GM13977 (cell line): ENCODE measurements at places on chromosomes 6 and 20.
A peak's percentile ranks its signal among the peaks of the same experiment; 100 is the strongest.

DNA sequence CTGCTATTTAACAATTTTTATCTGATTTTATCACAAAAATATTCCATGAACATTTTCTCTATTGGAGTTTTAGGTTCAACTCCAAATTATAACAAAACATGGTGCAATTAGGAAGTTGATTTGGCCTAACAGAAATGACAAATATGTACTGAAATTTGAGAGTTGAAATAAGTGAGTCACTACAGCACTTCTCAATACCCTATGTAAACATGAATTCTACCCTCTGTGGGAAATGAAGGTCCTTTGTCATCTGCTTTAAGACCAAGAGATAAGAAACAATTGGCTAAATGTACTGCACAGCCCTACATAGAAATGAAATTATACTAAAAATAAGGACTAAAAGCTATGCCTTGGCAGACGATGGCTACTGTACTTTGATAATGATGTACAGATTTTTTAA lies 86.2 kb upstream of the BEND6 start:
- no peak for DNase-seq

DNA sequence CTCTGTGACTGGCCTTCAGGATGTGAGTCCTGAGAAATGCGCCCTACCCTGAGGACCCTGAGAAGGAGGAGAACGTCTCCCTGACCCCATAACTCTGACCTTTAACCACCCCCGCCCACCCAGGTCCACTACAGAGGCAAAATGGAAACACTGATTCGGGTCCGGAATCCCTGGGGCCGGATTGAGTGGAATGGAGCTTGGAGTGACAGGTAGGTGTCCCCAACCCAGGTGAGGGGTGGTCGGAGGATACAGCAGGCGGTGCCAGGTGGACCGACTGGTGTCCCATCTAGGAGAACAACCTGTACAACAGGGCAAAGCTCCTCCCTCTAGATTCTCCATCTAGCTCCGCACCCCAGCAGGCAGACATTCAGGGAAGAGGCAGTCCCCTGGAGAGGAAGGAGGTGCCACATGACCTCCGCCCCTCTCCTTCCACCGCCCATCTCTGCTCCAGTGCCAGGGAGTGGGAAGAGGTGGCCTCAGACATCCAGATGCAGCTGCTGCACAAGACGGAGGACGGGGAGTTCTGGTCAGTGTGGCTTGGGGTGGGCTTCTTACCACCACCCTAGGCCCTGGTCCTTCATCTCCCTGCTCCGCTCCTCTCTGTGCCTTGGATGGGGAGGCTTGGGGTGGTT lies 17.6 kb downstream of the CAPN11 start:
- DNase-seq: no peak

GRCh38 chr20:44769481-44769863 lies 23.8 kb downstream of the KCNK15 start:
- DNase-seq: no peak

DNA sequence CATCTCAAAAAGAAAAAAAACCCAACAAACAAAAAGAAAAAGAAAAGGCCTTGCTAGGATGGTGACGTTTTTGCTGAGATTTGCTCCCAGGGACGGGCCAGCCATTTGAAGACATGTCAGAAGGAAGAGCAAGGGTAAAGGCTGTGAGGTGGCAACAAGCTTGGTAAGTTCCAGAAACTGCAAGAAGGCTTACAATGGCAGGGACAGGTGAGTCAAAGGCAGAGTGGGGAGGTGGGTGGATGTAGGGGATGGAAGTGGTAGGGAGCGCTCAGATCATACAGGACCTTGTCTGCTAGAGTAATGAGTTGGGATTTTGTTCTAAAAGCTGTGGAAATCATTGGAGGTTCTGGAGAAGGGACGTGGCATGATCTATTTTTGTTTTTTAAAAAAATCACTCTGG lies 4.3 kb downstream of the KIF3B start:
- no peak for DNase-seq

- no peak for DNase-seq
Measured at GRCh38 chr6:32967151-32968091, 973 bp upstream of the BRD2 start.

GRCh38 chr20:2833761-2834160 lies 6.7 kb downstream of the PCED1A start:
- DNase-seq: no peak

DNA sequence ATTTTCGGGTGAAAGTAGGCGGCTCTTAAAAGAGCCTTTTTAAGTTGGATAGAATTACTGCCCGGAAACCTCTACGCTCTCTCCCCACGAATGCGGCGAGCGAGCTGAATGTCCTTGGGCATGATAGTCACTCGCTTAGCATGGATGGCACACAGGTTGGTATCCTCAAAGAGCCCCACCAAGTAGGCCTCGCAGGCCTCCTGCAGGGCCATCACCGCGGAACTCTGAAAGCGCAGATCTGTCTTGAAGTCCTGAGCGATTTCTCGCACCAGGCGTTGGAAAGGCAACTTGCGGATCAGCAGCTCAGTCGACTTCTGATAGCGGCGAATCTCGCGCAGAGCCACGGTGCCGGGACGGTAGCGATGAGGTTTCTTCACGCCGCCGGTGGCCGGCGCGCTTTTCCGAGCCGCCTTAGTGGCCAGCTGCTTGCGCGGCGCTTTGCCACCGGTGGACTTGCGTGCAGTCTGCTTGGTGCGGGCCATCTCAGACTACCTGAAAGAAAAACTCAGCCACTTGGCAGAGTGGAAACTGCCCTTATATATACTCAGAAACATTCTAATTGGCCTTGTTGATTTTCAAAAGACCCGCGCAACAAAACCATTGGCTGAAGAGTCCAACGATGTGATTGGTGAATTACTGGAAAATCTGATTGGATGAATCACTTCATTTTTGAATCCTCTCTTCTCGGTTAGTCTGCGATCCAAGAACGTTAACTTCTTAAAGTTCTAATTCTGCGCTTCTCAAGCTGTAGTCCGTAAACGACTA lies 93.9 kb upstream of the BTN3A2 start:
- DNase-seq: peak; percentile 92

GRCh38 chr20:21289651-21290050 lies 13.5 kb upstream of the XRN2 start:
- DNase-seq: no peak

DNA sequence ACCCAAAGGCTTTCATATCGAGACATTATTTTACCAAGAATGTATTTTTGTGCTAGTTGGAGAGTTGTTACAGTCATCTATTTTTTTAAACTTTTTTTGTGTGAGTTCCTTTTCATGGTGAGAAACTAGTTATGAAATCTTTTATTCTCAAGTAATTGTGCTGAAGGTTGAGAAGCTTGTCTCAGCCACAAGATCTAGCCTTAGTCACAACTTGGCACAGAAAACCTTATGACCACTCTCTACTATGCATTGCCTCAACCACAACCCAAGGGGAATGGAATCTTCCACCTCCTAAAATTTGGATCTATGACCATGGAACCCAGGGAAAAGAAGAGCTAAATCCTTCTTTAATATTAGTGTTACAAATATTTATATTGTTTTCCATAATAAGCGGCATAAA lies 58.5 kb downstream of the HS3ST5 start:
- DNase-seq: no peak
